ENCODE measurements at places on chromosomes 11 and 22.

GRCh38 chr22:45290410-45290936, 5.7 kb downstream of the UPK3A start:
- no peak for DNase-seq

GRCh38 chr11:35083431-35084238, 55.3 kb upstream of the CD44 start:
- DNase-seq, result no peak

DNA sequence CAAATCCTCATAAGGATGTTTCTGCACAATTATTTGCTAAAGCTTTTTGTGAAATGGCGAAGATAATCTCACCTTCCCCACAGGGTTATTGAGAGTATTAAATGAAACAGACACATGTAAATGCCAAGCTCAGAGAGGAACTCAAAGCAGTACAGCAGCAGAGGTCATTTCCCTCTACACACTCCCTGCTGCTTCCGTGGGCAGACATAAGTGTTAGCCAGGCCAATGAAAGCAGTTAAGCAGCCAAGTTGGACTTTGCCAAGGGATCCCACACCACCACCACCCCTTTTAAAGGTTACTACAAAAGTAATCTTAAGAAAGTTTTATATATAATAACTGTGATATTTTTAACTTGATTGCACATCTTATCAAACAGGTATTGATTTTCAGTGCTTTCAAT, 4.0 kb upstream of the FAM111A start:
- DNase-seq, result no peak

GRCh38 chr11:65532388-65533064, 7.6 kb downstream of the SCYL1 start:
- no peak for DNase-seq

GRCh38 chr22:47061226-47061625, 298.8 kb downstream of the TBC1D22A start:
- DNase-seq, result no peak

DNA sequence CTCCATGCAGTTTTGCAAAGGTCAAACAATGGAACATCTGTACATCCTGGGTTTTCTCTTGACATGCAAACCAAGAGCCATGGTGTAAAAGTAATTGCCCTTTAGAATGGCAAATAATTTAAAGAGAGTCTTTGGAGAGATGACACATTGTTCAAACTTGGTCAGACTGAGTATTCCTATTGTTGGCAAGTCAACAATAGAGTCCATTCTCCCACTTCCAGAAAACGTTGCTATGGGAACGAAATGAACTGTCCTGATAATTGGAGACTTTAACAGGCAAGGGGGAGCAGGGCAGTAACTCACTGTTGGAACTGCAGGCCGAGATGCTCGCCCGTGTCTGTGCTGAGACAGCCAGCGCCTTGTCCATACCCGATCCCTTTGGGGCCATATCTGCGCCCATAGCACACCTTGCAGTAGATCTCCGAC, 13.9 kb downstream of the CSRP3 start:
- DNase-seq, result no peak

DNA sequence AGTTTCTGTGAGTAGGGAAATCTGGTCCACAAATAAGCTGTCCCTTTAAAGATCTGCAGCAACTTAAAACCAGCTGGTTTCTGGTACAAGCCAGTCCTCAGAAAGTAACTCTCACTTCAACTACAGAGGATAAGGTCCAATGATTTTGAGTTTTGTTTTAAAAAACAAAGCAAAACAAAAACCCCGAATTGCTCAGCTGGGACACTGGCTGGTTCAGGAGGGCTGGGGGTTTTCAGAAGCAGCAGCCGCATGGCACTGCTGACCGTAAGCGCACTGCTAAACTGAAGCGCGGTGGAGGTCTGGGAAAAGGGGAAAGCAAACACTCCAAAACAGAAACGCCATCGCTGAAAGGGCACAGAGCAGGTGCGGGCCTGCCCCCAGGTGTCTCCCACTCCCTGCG, 59.7 kb downstream of the MICAL3 start:
- DNase-seq, result no peak

GRCh38 chr11:77411137-77411707, 62.7 kb downstream of the PAK1 start:
- DNase-seq, result no peak

GRCh38 chr11:7520981-7521487, 7.2 kb downstream of the PPFIBP2 start:
- no peak for DNase-seq

DNA sequence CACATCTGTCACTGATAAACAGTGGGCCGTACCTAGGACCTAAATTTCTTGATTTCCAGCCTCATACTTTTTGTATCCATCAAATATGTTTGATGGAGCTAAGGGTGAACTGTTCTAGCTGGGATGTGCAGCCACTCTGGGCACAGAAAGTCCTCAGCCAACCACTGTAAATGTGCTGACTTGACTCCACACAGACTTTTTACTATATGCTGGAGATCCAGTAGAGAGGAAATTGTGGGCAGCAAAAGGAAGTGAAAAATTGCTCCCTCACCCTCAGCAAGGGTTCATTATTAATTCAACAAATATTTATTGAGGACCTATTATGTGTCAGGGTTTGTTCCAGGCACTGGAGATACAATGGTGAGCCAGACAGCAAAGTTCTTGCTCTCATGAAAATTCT, 54.2 kb upstream of the AMPD3 start:
- no peak for DNase-seq

DNA sequence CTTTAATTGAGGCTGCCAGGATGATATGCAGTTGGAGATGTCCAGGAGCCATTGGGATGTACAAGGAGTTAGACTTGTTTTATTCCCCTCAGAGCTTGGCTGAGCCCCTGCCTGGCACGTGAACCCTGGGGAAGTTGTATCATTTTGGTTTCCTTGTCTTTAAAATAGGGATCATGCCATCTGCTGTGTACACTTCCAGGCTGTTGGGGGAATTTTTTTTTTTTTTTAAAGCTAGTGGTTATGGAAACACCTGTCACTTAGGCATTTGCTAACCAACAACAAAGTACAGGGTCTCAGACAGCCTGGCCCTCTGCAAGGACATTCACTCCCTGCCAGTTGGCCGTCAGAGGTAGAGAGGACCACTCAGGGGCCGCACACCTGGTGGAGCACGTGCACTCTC, 8.5 kb upstream of the RAB1B start:
- DNase-seq, result no peak

DNA sequence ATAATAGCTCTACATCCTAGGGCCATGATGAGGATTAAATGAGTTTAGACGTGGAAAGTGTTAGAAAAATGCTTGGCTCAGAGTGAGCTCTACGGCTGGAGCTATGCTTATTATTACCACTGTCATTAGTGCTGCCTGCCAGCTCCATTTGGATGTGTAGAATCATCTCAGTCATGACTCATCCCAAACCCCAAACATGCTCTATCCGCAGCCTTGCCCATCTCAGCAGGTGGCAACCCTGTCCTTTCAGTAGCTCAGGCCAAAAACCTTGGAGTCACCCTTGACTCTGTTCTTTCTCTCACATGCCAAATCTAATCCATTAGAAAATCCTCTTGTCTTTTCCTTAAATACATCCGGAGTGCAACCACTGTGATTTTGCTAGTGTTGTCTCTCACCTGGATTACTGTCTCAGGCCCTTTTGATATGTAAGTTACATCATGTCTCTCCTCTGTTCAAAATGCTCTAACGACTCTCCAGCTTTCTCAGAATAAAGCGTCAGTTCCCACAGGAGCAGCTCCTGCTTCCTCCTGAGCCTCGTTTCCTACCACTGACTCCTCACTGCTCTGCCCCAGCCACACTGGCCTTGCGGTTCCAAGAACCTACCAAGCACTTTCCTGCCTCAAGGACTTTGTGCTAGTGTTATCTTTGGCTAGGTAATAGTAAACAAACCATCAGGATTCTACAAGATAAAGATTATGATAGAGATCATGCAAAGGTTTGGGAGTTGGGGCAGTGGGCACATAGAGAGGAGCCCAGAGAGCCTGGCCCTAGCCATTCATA, 10.5 kb upstream of the CHRM1 start:
- DNase-seq, result no peak

DNA sequence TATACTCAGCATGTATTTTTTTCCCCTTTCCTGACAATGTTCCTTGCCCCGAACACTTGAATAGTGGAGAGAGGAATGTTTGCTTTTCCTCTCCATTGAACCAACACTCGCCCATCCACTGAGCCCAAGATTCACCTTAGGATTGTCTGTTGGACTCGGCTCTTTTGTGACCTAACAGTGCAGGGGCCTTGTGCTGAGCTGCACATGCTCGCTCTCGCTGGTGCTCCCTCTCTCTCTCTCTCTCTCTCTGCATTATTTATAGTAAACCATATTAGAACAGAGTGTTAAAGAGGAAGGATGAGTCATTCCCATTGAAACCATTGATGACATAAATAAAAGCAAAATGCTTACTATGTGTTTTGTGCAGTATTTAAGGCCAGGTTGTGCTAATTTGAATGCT, 20.7 kb downstream of the ZBTB16 start:
- no peak for DNase-seq

GRCh38 chr11:44178381-44178780, 82.9 kb downstream of the EXT2 start:
- no peak for DNase-seq

GRCh38 chr11:85042361-85042760, 584.8 kb downstream of the DLG2 start:
- no peak for DNase-seq

DNA sequence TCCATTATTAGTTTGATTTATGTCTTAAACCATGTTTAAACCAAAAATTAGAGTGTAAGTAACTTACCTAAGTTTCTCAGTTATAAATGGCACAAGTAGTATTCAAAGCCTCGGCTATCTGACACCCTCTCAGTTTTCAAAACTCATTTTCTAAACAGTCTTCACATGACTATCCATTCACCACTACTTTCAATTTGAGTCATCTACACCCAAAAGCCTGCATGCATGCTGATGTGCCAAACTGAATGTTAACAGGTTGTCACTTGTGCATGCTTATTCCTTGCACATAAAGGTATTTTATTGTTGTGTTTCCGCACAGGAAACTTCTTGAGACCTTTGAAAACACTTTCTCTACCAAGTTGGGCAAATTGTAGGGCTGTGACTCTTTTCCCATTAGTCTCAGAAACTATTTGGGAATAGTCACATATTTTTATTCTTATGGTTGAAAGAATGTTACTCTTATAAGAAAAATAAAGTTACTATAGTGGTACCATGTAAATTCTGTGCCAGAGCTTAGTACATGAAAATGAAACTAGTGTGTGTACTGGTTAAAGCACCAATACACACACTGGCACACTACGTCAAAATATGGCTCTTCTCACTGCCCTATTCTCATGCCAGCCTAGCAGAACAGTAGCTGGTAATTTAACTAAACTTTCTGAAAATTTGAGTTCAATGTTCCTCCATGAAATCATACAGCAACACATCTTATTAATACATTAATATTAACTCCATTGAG, 2.2 kb upstream of the OR51E2 start:
- no peak for DNase-seq

- DNase-seq, result no peak
These were observed 3.2 kb downstream of the LRRC32 start for GRCh38 chr11:76667271-76667818.

- no peak for DNase-seq
These were observed 265.4 kb downstream of the MIAT start for GRCh38 chr22:26922806-26923205.
